NCI-H187 (cell line): ENCODE measurements at places on chromosomes 4 and X.

DNA sequence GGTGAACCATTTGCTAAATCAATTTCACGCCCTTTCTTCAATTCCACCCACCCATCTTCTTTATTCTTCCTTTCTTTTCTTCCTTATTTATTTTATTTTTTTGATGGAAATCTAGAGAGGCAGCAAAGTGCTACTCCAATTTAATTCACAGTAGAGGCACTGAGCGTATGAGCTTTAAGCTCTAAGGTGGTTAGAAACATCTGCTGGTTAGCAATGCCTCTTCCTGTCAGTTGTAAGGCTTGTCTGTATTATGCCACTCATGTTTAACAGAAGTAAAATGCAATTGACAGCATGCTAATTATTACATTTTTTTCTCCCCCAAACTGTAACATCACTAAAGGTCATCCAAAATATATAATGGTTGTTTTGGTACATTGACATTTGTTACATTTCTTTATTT is 103.8 kb downstream of the EPHA5 start:
- DNase-seq: no peak

- no peak for DNase-seq
Observed at GRCh38 chr4:110501826-110502225, 25.9 kb downstream of the ENPEP start.

DNA sequence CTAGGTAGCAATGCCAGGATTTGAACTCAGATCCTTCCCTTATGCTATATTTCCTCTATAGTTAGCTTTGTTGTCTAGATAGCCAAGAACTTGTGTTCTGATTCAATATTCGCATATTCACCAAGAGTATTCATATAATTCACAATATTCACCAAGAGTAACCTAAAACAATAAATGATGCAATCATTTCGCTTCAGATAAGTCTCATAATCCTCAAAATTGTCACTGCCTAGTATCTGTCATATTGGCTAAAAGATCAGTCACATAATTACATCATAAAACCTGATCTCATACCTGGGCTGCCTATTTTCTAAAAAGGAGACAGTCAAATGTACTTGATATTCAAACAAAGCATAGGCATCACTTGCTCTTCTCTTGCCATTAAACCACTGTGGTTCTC is 199.7 kb upstream of the CPEB2 start:
- DNase-seq: no peak

- peak; percentile 1 for DNase-seq
Observed at GRCh38 chrX:132219343-132219768, at the start of gene RAP2C. RAP2C (minus strand) TSS chrX:132219447; CDS start chrX:132217268, 2,179 bp downstream.

GRCh38 chr4:121952290-121952689 is 430 bp upstream of the TRPC3 start:
- DNase-seq: no peak

DNA sequence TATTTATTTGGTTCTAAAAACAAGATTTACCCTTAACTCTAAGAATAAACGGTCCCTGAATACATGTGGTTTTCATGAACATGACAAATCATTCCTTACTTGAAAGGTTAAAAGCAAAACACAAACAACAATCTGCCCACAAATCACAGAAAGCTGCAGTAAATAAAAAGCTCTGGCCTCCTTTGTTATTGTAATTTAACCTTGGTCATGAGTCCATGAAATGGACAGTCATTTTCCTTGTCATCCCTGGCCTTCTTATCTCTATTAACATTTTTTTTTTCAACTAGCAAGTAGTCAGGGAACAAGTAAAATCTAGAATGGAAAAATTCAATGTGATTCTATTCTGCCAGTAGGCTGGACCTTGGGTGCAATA is 92.7 kb downstream of the SCD5 start:
- no peak for DNase-seq

- DNase-seq: no peak
Observed at GRCh38 chr4:176001151-176002006, 64.3 kb upstream of the WDR17 start.
